ENCODE measurements at places on chromosomes 4 and X.
A peak's percentile ranks its signal among the peaks of the same experiment; 100 is the strongest.

- no peak overlapping the region for H3K4me3 ChIP-seq
- no peak overlapping the region for H3K27ac ChIP-seq
- H3K36me3 ChIP-seq, result peaks cover 20% of the 10 kb centered on the region
- H3K4me1 ChIP-seq, result no peaks in the 10 kb centered on the region
These were observed 57.1 kb downstream of the KIAA0232 start for GRCh38 chr4:6839579-6839978.

DNA sequence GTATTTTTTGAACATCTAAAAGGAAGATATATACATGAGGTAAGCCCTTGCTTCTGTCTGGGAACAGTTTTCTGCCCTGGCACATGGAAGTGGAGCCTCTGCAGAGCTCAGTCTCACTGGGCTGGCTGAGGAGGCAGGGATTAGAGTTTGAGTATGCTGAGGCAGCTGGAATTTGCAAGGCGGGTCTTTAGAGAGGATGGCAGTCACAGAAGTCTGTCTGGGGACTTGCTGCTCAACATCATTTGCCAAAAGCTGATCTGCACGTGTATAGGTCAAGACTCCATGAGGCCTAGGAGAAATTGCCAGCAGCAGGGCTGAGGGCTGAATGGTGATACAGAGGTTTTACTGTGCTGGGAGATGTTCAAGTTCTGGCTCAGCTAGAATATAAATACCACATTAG lies 163.6 kb upstream of the ANK2 start:
- no peaks in the 10 kb centered on the region for H3K36me3 ChIP-seq
- no peak overlapping the region for H3K27ac ChIP-seq
- H3K4me3 ChIP-seq, result no peak overlapping the region
- H3K27me3 ChIP-seq, result peaks cover 2% of the 10 kb centered on the region
- no peak for DNase-seq

DNA sequence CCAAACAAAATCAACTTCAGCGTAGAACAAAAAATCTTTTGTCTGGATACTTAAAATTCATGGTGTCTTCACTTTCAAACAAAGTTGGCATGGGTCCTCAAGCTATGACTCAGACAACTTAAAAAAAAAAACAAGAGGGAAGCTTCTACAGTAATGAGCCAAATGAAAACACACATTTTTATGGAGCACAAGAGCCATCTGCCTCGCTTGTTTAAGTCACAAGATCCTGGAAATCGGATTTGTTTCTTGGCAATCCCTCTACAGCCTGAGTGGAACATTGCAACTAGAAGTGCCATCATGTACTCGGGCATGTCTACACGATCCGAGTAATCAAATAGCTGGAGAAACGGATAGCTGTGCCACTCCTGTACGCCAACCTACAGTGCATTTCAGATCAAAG lies 22.6 kb downstream of the LAMP2 start:
- DNase-seq, result no peak
- H3K4me1 ChIP-seq, result no peaks in the 10 kb centered on the region
- H3K36me3 ChIP-seq, result peaks cover 27% of the 10 kb centered on the region
- no peaks in the 10 kb centered on the region for H3K27me3 ChIP-seq
- no peak overlapping the region for H3K27ac ChIP-seq

DNA sequence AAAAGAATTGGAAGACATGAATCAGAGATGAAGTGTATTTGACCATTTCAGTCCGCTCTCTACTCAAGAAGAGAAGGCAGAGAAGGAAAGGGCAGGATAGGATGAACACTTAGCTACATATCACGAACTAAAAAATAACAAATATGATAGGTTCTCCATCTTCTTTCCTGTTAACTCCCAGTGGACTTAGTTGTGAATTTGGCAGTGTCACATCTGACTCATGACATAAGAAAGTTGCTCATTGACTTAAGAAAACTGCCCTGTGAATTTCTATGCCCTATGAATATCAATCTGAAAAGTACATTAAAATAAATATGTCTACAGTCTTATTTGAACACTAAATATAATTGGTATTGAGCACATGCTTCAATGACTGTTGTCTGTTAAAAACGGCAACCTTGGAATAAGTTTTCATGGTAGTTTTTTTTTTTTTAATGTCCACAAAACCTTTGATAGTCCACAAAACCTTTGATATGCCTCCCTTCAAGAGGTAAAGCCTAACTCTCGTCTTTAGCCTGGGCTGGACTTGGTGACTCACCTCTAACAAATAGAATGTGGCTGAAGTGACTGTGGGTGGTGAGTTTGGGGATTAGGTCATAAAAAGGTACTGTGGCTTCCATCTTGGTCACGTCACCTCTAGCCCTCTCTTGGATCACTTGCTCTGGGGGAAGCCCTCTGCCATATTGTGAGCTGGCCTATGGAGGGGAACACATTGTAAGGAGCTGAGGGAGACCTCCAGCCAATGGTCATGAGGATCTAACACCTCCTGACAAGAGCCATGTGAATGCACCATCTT lies 184.7 kb upstream of the S100G start:
- no peaks in the 10 kb centered on the region for H3K27me3 ChIP-seq
- H3K4me3 ChIP-seq, result no peak overlapping the region
- H3K4me1 ChIP-seq, result no peaks in the 10 kb centered on the region
- H3K36me3 ChIP-seq, result no peaks in the 10 kb centered on the region

DNA sequence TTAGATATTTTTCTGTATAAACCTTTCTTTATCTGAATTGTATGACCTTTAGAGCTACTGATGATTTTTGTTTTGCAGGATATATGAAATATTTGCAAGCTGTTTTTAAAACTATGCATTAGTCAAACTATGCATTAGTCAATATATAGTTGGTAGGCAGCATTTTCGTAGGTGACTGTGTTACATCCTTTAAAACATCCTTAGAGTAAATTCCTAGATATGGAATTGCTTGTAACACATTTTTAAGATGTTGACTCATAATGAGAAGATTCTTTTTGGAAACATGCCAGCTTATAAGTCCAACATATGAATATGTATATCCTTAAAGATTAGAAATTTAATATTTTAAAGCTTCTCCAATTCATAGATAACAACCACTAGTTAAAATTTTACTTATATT lies 1768.5 kb downstream of the PCDH7 start:
- no peak overlapping the region for H3K27ac ChIP-seq
- no peaks in the 10 kb centered on the region for H3K27me3 ChIP-seq
- H3K4me3 ChIP-seq, result no peak overlapping the region
- no peaks in the 10 kb centered on the region for H3K4me1 ChIP-seq

DNA sequence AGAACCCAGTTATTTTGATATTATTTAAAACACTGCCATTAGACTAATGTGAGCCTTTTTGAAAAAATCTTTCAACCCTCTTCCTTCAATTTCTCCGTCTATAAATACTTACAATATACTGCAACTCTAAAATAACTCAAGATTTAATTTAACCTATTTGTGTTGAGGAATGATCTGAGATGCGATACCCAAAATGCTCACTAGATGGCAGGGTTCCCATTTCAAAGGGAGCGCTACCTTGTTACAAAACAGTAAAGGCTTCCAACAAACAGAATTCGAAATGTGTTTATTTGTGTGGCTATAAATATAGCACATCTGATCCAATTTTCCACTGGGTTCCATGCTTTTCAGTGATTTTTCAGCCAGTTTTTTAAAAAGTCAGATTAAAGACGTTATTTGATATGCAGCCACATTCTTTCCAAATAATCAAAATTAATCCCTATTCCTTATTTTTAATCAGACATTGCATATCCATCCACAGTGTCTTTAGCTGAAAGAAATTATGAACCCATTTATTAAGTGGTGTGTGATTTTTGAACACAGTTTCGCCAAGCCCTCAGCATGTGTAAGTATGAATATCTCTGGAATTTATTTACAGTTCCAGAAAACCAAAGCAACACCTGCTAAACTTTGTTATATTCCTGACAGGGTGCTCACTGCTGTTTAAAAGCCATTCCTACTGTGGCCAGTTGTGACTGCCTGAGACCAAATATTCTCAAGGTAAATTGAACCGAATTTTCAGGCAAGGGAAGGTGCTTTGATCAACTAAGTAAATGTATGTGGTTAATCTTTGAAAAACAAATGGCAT lies 668.0 kb upstream of the LCORL start:
- no peak overlapping the region for H3K27ac ChIP-seq
- H3K4me1 ChIP-seq, result no peaks in the 10 kb centered on the region
- H3K27me3 ChIP-seq, result peaks cover 6% of the 10 kb centered on the region
- peak; percentile 48 for DNase-seq
- H3K4me3 ChIP-seq, result no peak overlapping the region

- H3K27ac ChIP-seq, result no peak overlapping the region
- H3K4me3 ChIP-seq, result no peak overlapping the region
- H3K27me3 ChIP-seq, result no peaks in the 10 kb centered on the region
- no peak for DNase-seq
These were observed 7.9 kb downstream of the EVC2 start for GRCh38 chr4:5700459-5700858.

- DNase-seq, result no peak
- H3K4me1 ChIP-seq, result peaks cover 9% of the 10 kb centered on the region
- no peaks in the 10 kb centered on the region for H3K36me3 ChIP-seq
- H3K27ac ChIP-seq, result no peak overlapping the region
- H3K27me3 ChIP-seq, result no peaks in the 10 kb centered on the region
These were observed 95.5 kb upstream of the KLHL13 start for GRCh38 chrX:118211891-118212816.

GRCh38 chr4:36385951-36386571 lies 104.6 kb downstream of the DTHD1 start:
- H3K27ac ChIP-seq, result peak overlapping the region; percentile 83
- H3K36me3 ChIP-seq, result no peaks in the 10 kb centered on the region
- peaks cover 26% of the 10 kb centered on the region for H3K27me3 ChIP-seq
- peak overlapping the region; percentile 40 for H3K4me3 ChIP-seq

GRCh38 chrX:71546879-71547278 lies 14.0 kb downstream of the OGT start:
- no peak overlapping the region for H3K27ac ChIP-seq
- DNase-seq, result no peak
- H3K27me3 ChIP-seq, result no peaks in the 10 kb centered on the region
- peaks cover 48% of the 10 kb centered on the region for H3K36me3 ChIP-seq

DNA sequence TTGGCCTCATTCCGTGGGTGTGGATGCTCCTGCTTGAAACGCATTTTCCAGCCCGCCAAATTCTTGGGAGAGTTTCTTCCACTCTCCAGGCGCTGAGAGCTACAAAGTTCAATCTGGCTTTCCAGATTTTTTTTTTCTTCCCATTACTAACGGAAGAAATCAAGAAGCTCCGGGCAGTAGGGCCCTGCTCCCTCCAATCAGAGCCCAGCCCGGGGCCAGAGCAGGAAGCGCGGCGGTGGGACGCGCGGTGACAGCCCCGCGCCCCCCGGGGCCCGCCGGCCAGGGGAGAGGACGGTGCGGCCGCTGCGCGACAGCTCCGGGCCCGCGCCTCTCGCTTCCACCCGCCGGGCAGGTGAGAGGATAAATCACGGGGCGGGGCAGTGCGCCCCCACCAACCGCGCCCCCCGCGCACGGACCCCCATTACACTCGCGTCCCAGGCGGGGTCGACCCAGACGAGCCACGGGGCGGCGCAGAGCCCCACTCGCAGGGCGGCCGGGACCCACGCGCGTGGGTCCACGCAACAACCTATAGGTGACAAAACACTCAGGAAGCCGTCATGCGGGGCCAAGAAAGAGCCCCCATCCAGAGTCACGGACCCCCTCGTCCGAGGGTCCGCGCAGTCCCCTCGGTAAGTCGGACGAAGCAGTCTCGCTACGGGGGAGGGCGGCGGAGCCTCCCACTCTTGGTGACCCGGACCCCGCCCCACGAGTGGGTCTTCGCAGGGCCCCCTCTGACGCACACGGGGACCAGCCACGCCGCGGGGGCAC lies 868 bp downstream of the AFAP1 start:
- H3K36me3 ChIP-seq, result peaks cover 2% of the 10 kb centered on the region
- peak overlapping the region; percentile 63 for H3K4me3 ChIP-seq
- H3K27me3 ChIP-seq, result peaks cover 21% of the 10 kb centered on the region
- peak overlapping the region; percentile 20 for H3K27ac ChIP-seq
- peaks cover 7% of the 10 kb centered on the region for H3K4me1 ChIP-seq

Measured in activated CD8-positive, alpha-beta memory T cell treated with anti-CD3 and anti-CD28 coated beads, Interleukin-2, amount 10 ng/mL, durations not matched to agents 7 days and 5 days (primary cell).